ENCODE measurements at places on chromosomes 7 and 10. TPM values are rescaled to one million over a fixed set of nuclear protein-coding genes. Genes with fewer than 3 reads are reported as not detected.

DNA sequence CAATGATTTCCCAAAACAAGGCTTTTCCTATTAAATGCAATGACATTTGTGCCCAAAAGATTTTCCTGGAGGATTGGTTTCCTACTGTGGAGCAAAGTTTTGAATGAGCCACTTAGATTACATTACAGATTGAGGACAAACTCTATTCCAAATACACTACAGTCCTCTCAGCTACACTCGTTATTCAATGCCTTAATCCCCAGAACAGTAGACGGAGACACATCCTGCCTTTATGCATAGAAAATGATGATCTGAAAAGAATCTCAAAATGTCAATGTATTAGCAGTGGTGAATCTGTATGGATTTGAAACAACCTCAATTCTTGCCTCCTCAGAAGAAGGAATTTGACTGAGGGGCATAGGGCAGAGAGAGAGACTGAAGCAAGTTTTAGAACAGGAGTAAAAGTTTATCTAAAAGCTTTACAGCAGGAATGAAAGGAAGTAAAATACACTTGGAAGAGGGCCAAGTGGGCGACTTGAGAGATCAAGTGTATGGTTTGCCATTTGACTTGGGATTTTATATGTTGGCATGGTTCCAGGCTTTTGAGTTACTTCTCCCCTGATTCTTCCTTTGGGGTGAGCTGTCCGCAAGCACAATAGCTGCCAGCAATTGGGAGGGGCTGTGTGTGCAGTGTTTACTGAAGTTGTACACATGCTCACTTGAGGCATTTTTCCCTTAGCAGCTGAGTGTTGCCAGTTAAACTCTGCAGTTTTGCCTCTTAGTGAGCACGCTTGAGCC is 891.9 kb upstream of the MBL2 start:
- no peaks in the 10 kb centered on the region for H3K36me3 ChIP-seq
- H3K4me3 ChIP-seq, result no peak overlapping the region
- no peaks in the 10 kb centered on the region for H3K27me3 ChIP-seq
- H3K27ac ChIP-seq, result no peak overlapping the region
- no peak for DNase-seq

- H3K36me3 ChIP-seq, result no peaks in the 10 kb centered on the region
- no peak overlapping the region for H3K27ac ChIP-seq
- no peaks in the 10 kb centered on the region for H3K27me3 ChIP-seq
- DNase-seq, result no peak
These were observed 94.4 kb upstream of the SEMA3C start for GRCh38 chr7:81013083-81013817.

DNA sequence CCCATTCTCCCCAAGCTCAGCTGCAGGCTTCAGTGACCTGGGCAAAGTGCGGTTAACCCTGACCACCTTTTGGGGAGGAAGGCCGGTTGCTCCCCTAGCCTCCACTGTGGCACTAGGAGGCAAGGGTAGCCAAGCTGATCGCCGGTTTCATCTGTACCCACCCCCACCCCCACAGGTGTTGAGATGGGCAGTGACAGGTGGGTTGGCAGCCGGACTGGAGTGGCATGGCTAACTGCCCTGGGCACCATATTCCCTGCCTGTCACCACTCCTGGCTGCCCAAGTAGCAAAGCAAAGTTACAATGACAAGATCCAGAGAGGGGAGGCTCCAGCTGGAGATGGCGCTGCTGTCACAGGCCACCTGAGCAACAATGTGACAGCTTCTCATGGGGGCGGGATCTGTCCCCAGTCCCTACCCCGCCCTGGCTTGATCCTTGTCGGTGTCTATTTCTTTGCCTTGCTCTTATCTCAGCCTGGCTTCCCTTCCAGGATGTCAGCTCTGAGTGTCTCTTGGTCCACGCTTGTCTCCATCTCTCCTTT is 27.0 kb upstream of the BMS1 start:
- H3K27me3 ChIP-seq, result peaks cover 45% of the 10 kb centered on the region
- no peaks in the 10 kb centered on the region for H3K36me3 ChIP-seq
- no peak overlapping the region for H3K27ac ChIP-seq
- peaks cover 15% of the 10 kb centered on the region for H3K4me1 ChIP-seq
- H3K4me3 ChIP-seq, result no peak overlapping the region

DNA sequence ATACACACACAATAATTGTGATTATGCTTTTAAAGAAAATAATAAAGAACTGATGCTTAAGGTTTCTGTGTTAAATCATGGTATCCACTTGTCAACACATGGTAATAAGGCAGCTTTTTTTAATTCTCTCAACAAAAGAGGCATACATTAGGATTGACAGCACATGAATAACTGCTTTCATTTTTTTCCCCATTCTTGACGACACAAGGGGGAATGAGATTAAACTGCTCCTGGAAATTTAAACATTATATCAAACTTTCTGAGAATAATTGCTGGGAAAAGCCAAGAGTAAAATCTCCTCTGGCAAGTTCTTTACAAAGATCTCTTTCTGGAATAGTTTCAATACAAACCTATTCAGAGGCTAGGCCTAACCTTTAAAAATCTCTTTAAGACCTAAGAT is 99.0 kb upstream of the GPR22 start:
- H3K4me3 ChIP-seq, result no peak overlapping the region
- H3K27me3 ChIP-seq, result no peaks in the 10 kb centered on the region
- H3K36me3 ChIP-seq, result no peaks in the 10 kb centered on the region
- no peak for DNase-seq
- no peaks in the 10 kb centered on the region for H3K4me1 ChIP-seq

DNA sequence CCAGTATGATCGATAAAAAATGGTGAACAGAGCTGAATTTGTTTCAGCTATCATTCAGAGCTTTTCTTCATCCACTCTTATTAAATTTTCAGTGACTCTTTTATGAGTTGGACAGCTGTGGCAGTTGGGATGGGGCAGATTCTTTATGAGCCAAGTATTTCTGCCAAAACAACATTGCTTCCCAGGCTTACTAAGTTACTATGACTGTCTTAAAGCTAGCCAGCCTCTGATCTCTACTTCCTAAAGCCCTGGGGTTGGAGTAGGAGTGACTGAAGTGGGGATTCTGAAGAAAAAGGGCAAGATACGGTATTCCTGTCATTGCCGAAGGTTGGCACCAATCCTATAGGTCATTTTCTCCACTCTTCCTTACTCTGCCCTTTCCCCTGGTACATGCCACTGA is 12.7 kb downstream of the RPP30 start:
- H3K27ac ChIP-seq, result no peak overlapping the region
- H3K4me3 ChIP-seq, result no peak overlapping the region
- peaks cover 5% of the 10 kb centered on the region for H3K4me1 ChIP-seq
- peaks cover 34% of the 10 kb centered on the region for H3K36me3 ChIP-seq
- no peaks in the 10 kb centered on the region for H3K27me3 ChIP-seq

The AGBL3 gene
- total RNA-seq, result 2.8 TPM

The FAM13C gene
- not detected for total RNA-seq

Measured in activated CD4-positive, alpha-beta memory T cell treated with anti-CD3 and anti-CD28 coated beads, Interleukin-2, amount 10 ng/mL, durations not matched to agents 7 days and 5 days (primary cell).